CD4-positive, alpha-beta T cell treated with Interleukin-12 subunit alpha and Interleukin-12 subunit beta, for 1 hour (primary cell): ENCODE measurements at places on chromosomes 11 and 22.

- no peak for DNase-seq
These were observed 51.5 kb downstream of the RTL6 start for GRCh38 chr22:44446483-44446882.

- DNase-seq, result no peak
These were observed 2.5 kb downstream of the APOL4 start for GRCh38 chr22:36199001-36199551.

DNA sequence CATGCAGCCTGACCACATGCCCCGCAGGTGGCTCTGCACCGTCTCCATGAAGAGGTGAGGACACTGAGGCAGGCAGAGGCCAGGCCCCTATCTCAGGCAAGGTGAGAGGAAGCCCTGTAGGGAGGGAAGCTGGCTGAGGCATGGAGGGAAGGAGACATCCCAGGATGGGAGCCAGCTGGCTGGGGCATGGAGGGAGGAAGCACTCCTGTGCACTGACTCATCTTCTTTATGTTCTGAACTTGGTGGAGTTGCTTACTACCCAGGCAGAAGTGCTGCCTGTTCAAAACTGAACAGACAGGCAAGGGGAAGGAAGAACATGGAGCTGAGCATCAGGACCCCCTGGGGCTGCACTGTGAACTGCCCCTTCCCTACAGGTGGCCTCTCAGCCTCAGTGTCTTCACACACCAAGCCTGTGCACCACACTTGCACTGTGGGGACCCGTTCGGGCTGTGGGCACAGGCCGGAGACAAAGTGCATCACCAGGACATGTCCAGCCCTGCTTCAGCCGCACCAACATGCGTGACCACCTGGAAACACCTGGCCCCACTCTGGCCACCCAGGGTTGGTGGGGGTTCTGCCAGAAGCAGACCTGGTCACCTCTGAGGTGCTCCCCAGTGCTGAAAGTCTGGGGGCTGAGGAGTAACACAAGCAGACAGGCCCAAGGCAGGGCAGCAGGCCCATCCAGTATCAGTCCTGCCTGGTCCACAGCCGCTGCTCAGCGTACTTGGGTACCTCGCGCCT lies 55.5 kb downstream of the DGCR2 start:
- no peak for DNase-seq

DNA sequence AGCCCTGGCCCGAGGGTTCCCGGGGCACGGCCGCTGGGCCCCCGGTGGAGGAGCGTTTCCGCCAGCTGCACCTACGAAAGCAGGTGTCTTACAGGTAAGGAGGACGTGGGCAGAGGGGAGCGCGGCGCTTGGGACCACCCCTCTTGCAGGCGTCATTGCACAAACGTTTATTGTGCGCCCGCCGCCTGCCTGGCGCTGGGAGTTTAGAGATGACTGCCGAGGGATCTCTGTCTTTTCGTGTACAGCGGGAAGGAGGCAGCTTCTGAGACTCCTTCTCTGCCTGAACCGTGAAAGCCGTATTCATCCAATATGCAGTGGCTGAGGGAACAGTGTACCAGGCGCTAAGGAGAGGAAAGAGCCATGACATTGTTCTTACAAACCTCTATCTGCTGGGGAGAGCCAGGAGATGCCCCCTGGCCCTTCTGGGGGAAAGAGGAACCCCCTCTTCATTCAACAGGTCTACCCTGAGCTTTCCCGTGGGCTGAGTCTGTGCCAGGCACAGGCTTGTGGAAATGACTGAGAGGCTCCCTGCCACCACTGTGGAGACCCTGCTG lies 13.8 kb upstream of the DGKZ start:
- no peak for DNase-seq

DNA sequence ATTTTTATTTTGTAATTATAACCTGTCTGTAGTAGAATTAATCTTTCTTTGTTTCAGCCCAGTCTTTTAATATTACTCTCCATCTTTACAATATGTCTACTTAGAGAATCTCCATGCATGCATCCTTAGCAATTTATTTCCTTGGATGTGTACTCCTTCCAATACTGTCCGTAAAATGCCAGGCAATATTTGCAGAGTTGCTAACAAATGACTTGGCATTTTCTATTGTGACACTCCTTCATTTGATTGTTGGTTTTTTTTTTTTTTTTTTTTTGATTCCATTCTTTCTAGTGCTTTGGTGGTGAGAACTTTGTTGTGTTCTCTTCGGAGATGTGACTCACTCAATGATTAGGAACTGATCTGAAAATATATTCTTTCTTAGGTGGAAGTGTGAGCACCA lies 220.3 kb downstream of the CNTN5 start:
- no peak for DNase-seq
